ENCODE measurements at places on chromosomes 7 and 10. TPM values are rescaled to one million over a fixed set of nuclear protein-coding genes. Genes with fewer than 3 reads are reported as not detected.
A peak's percentile ranks its signal among the peaks of the same experiment; 100 is the strongest.

DNA sequence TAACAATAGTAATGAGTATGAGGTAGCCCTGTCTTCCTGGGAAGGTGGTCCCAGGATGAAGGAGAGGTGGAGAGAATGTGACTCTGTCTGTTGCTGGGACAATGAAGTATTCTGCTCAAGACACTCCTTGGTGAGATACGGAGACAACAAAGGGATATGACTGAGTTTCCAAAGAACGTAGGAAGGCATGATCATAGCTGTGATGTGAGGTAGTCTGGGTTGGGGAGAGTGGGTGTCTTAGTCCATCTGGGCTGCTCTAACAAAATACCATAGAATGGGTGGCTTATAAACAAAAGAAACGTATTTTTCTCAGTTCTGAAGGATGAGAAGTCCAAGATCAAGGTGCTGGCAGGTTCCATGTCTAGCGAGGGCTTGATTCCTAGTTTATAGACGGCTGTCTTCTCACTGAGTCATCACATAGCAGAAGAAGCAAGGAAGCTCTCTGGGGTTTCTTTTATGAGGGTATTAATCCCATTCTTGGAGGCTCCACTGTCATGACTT is 84.9 kb upstream of the RHOBTB1 start:
- H3K4me1 ChIP-seq: peaks cover 6% of the 10 kb centered on the region
- no peaks in the 10 kb centered on the region for H3K27me3 ChIP-seq
- no peak for DNase-seq
- peak overlapping the region; percentile 20 for H3K27ac ChIP-seq
- H3K36me3 ChIP-seq: no peaks in the 10 kb centered on the region
- no peak overlapping the region for H3K4me3 ChIP-seq

DNA sequence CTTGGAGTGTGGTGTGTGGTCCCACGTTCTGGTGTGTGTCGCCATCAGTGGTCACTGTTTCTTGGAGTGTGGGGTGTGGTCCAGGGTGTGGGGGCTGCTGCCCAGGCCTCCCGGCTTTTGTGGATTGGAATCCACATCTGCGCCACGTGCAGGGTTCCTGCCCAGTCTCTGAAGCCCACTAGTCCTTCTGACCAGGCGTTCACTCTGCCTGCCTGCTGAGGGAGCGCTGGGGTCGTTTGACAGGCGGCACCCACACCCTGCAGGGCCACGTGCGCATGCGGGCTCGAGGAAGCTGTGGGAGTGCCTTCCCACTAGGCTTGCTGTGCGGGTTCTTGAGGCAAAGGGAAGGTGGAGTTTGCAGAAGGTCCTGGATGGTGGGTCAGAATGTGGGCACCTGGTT is 51.4 kb downstream of the INPP5A start:
- H3K27me3 ChIP-seq: no peaks in the 10 kb centered on the region
- H3K36me3 ChIP-seq: no peaks in the 10 kb centered on the region
- no peak overlapping the region for H3K27ac ChIP-seq
- peak; percentile 81 for DNase-seq
- peak overlapping the region; percentile 22 for H3K4me3 ChIP-seq
- peaks cover 23% of the 10 kb centered on the region for H3K4me1 ChIP-seq

DNA sequence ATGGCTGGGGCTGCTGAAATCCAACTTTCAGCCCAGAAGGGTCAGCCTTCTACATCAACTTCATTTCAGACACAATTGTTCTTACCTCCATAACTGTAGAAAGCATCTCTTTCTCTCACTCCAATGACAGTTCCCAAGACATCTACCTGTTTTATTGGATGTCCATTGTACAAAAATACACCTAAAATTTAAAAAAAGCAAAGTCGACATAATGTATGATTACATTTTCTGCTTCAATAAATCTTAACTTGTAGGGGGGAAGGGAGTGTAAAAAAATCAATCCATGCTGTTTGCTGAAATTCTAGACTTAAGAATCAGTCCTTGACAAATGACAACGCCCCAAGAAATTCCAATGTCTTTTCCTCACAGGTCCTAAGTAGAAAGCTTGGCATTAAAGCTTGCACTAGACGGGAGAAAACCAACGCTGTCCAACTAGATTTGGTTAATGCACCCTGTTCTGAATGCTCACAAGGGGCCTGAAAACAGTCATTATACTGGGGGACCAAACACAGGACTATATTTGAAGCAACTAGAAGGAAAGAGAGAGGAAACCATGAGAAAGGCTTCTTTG is 7.5 kb downstream of the STN1 start:
- no peak overlapping the region for H3K4me3 ChIP-seq
- H3K27me3 ChIP-seq: no peaks in the 10 kb centered on the region
- DNase-seq: no peak
- no peak overlapping the region for H3K27ac ChIP-seq
- no peaks in the 10 kb centered on the region for H3K36me3 ChIP-seq
- peaks cover 21% of the 10 kb centered on the region for H3K4me1 ChIP-seq

The CALHM3 gene
- total RNA-seq: not detected

The SPAM1 gene
- not detected for total RNA-seq

The OR2A1 gene
- total RNA-seq: 0.36 TPM
